HT-29 (cell line): ENCODE measurements at places on chromosomes 4 and X.

DNA sequence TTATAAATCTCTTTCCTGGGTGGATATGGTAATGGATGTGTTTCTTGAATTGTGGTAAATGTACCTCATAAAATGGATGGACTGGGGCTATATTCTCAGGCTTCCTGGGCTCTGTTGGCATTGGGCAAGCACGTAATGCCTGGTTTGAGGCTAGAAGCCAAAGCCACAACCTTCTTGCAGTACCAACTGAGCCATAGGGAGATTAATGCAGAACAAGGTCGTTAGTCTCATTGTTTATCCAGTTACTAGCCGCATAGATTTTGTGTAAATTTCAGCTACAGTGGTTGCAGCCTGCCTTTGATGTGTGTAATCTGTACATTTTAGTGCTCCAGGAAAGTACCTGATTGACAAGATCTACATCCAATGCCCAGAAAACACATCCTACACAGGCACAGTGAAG is 7.2 kb upstream of the LEF1 start:
- DNase-seq: no peak

GRCh38 chrX:149470955-149471354 is 34.2 kb downstream of the IDS start:
- DNase-seq: peak; percentile 94

DNA sequence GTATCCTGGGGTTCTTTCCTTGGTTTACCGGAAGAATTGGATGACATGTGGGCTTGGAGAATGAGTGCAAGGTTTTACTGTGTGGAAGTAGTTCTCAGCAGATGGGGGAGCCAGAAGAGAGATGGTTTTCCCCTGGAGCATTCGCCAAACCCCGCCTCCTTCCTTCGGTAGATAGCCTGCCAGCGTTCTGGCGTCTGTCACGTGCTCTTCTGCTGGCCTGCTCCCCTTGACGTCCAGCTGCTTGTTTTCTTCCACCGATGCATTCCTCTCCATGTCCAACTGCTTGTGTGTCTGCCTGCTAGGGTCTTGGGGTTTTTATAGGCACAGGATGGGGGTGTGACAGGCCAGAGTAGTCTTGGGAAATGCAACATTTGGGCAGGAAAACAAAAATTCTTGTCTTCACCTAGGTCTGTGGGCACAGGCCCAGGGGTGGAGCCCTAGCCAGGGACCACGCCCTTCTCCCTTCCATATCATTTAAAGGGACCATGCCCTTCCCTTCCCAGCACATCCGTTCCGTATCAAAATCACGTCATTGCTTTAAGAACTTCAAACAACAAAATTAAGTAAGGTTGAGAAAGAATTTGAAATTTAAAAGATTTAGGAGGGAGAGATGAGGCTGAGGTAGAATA is 538.7 kb upstream of the SMIM31 start:
- DNase-seq: no peak

- no peak for DNase-seq
These were observed 83.6 kb downstream of the NBDY start for GRCh38 chrX:56812515-56813105.

DNA sequence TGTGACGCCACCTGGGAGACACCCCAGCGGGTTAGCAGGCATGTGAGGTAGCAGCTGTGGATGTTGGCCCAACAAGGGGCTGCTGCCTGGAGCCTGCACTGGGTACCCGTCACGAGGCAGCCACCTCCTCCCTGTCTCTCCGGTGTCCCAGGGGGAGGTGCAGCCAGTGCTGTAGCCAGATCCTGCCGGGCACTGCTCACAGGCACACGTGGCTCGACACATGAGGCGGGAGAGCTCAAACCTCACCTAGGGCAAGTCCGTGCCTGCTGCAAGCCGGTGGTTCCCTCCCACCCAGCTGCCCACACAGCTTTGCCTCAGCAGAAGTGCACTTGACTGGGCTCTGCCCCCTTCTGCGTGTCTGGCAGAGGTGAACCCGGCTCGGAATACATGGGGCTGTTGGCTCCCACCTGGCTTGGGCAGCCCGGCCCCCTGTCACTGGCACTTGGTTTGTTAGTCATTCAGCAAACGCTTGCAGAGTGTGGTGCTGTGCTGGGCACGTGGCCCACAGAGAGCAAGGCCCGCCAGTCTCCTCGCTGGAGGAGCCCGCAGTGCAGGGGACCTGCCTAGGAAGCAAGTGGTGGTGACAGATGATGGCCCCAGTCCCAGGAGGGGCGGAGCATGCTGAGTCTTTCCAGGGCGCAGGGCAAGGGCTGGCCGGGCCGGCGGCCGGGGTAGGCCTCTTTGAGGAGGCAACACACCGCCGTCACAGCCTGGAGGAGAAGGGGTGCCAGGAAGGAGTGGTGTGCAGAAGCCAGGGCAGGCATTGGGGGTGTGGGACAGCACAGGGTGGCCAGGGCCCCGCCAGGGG is 10.1 kb upstream of the SH3TC1 start:
- DNase-seq: peak; percentile 62

DNA sequence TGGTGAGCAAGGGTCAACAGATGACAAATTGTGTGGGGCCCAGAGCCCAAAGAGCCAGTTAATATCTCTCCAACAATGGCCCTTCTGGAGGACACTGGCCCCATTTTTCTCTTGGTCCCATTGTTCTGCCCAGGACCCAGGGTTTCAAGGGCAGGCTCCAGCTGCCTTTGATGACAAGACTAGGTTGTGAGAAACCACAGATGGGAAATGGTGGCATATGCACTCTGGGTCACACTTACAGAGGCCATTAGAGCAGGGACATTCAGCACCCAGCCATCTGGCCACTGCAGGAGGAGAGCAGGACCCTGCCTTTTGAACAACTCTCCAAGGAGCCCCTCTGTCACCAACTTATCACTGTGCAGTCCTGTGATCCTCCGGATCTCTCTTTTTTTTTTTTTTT is 49.7 kb upstream of the KIAA1210 start:
- no peak for DNase-seq

- no peak for DNase-seq
These were observed 51.7 kb downstream of the CHM start for GRCh38 chrX:85995641-85996040.

GRCh38 chrX:47160781-47161180 is 15.8 kb downstream of the RBM10 start:
- no peak for DNase-seq

DNA sequence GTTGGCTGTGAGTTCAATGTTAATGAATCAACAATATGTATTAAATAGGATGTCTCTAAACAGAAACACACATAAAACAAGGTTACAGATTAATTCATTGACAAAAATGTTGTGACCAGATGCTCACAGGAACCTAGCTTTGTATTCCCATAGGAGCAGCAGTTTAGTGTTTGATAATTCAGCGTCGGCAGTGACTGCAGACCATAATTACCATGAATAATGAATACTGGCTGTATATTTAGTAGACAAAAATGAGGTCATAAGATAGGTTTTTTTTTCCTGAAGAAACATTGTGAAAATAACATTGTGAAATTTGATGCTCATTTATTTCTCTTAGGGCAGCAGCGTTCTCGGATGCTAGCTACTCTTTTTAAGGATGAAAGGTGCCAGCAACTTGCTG is 27.8 kb downstream of the COPS4 start:
- no peak for DNase-seq

DNA sequence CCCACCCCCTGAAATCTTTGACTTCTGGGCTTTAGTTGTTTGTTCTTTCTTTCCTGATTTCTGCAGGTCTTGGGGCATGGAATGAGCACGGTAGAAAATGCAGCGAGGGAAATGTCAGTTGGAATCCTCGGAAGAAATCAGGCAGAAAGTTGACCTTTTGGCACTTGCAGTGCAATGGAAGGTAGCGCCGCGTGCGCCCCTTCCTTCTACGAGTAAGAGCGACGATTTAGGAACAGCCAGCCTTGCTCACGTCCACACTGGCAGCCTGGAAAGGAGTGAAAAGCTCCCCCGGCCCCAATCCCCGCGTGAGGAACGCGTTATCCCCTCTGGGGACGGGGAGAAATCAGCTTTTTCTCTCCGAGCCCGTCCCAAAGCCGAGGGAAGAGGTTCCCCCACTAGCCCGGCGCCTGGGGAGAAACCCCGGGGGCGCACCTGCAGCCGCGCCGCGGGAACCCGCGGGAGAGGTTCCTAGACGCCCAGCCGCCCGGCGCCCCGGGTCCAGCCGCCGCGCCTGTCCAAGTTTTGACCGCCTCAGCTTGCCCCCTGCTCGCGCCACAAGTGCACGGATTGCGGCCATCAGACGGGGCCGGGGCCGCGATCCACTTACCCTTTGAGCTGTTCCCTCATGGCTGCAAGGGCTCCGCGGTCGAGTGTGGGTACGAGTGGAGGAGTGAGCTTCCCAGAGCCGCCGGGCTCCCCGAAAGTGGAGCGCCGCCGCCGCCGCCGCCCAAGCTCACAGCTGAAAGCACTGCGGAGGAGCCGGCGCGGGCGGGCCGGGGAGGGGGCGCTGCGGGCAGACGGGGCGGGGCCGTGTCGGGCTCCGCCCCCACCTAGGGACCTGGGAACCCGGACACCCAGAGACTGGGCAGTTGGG is 194.6 kb upstream of the FTHL17 start:
- no peak for DNase-seq

- no peak for DNase-seq
These were observed 3.5 kb upstream of the DDX60L start for GRCh38 chr4:168483811-168484210.

DNA sequence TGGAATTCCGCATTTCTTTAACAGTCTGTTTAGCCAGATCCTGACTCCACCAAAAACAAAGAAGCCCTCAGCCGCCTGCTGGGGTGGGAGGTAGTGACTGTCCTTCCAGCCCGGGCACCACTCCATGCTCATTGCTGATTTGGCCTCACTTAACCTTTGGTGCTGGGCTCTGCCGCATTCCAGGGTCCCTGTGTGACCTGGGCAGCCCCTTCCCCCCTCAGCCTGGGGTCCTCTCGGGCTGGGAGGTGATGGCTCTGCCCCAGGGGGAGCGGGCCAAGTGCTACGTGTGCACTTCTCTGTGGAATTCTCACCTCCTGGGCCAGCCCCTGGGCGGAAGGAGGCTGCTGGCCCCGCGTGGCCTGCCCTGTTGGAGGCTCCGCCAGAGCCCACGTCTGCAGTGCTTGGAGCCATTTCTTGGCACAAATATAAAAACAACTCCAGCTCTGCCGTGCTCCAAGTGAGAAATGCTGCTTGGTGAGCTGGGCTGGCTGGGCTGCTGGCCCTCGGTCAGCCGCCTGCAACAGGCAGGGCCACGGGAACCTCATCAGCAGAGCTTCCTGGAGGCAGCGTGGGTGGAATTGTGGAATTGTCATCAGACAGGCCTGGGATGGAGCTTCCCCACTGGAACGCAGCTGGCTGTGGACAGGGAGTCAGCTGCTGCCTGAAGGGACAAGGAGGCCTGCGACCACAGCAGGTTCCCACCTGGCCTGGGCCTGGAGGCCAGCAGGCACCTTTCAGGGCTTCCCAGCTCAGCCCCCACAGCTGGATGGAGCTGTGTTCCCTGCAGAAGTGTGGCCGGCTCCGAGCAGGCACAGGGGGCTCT is 66.0 kb downstream of the TRMT44 start:
- no peak for DNase-seq

- no peak for DNase-seq
These were observed 133.5 kb upstream of the KLF3 start for GRCh38 chr4:38530486-38530885.

- no peak for DNase-seq
These were observed 424.5 kb downstream of the RPA4 start for GRCh38 chrX:97308171-97308570.

GRCh38 chr4:6076391-6076790 is 58.2 kb upstream of the C4orf50 start:
- peak; percentile 5 for DNase-seq

DNA sequence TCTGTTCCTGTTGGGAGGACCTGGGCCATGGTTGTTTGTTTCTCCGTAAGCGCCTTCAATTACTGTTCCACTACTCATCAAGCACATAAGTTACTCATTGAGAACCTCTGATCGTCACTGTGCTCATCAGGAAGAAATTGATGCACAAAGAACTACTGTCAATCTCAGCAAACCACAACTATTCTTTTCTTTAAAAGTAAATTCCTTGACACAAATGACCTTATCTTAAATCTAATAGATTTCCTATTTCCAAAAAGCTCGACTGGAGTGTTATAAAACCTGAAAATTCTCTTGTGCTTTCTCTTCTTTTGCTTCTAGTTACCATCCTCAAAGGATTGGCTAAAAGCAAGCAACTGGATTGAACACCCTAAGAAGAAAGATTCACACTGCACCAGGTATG is at the start of gene MUC7:
Gene MUC7 (plus strand): TSS at position 301 of the 400 bp plus-strand sequence. CDS start 1,825 bp downstream, outside the sequence.
- DNase-seq: no peak

GRCh38 chrX:129790808-129791207 is 11.1 kb downstream of the SASH3 start:
- no peak for DNase-seq

DNA sequence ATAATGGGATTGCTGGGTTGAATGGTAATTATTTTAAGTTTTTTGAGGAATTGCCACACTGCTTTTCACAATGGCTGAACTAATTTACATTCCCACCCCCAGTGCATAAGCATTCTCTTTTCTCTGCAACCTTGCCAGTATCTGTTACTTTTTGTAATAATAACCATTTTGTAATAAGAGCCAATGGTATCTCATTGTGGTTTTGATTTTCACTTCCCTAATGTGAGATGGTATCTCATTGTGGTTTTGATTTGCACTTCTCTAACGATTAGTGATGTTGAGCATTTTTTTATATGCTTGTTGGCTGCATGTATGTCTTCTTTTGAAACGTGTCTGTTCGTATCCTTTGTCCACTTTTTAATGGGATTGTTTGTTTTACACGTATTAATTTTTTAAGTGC is 213.1 kb upstream of the HDX start:
- DNase-seq: no peak

- peak; percentile 78 for DNase-seq
These were observed 68.0 kb downstream of the NOCT start for GRCh38 chr4:139083607-139083955.

DNA sequence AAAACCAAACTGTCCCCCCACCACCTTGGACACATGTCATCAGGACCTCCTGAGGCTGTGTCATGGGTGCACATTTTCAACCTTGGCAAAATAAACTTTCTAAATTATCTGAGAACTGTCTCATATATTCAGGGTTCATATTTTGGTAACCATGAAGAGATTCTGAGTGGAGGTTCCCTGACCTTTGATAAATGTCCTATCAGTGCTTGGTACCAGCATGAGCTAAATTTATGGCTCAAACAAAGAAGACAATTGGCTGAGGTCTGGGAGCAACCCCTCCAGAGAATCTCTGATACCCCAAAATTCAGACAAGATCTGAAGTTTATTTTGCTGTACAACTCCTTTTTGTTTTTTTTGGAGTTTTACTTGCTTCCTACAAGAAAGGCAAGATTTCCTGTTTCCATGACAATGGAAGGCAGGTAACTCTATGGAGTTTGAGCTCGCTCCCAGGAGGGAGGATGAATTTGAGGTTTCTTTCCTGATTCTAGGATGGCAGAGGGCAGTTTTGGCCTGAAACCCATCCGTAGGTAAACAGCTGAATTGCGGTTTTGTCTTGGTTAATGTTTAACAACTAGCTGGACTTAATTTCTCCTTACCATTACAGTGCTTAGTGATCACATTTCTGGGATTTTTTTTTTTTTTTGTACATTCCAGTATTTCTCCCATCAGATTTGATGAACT is 14.5 kb downstream of the UGT2B15 start:
- DNase-seq: peak; percentile 90

GRCh38 chrX:100721328-100721727 is 10.6 kb downstream of the SYTL4 start:
- no peak for DNase-seq

- peak; percentile 79 for DNase-seq
These were observed 26.5 kb downstream of the SPARCL1 start for GRCh38 chr4:87502580-87503238.
